ENCODE measurements at places on chromosomes 5 and 9. TPM values are rescaled to one million over a fixed set of nuclear protein-coding genes. Genes with fewer than 3 reads are reported as not detected.

DNA sequence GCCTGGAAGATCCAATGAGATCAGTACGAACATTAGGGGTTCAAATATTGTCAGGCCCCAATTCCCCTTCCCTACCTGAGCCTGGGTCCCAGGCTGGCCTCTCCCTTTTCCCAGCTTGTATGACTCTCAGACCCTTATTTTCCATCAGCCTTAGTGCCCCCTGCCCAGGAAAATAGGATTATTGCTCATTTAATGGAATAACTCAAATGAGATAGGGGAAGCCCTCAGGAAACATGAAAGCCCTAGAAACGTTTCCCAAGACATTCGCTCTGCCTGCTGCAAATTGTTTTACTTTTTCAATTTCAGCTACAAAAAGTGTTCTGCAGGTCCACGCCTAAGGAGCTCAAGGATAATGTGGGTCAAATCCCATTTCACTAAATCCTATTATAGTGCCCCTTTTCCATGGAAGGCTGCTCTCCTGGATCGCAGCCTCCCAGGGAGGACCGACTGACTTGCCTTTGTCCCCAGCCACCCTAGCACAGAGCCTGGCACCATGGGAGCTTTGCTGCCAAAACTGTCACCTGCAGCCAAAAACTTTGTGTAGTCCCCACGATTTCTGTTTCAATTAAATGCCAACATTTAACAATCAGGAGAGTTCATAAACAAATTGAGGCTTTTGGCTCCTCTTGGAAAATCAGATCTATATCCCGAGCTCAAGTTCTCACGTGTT is 46.9 kb downstream of the THOC3 start:
- DNase-seq, result no peak

GRCh38 chr9:38272710-38273109 is 119.8 kb upstream of the ALDH1B1 start:
- no peak for DNase-seq

GRCh38 chr9:130296783-130297055 is 31.2 kb downstream of the HMCN2 start:
- no peak for DNase-seq

- DNase-seq, result no peak
These were observed 296.1 kb downstream of the TAF11L14 start for GRCh38 chr5:17930346-17930745.

GRCh38 chr9:12798066-12798770 is 23.4 kb downstream of the LURAP1L start:
- DNase-seq, result no peak

DNA sequence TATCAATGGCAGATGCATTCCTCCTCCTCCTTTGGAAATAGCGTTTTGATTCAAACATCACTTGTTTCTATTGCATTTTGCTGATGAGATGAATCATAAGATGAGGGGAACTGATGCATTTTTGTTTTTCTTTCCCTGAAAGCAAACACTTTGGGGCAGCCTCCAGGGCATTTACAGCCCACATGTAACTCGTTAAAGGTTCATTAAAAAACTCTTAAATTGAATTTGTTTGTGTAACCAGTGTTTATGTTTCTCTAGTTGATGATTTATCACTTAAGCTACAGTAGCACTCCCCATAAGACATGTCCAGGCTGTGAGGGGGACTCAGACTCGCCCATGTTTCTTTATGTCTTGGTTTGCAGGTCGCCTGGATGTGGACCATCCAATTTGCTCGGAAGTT is 246.1 kb upstream of the ANKH start:
- DNase-seq, result no peak

DNA sequence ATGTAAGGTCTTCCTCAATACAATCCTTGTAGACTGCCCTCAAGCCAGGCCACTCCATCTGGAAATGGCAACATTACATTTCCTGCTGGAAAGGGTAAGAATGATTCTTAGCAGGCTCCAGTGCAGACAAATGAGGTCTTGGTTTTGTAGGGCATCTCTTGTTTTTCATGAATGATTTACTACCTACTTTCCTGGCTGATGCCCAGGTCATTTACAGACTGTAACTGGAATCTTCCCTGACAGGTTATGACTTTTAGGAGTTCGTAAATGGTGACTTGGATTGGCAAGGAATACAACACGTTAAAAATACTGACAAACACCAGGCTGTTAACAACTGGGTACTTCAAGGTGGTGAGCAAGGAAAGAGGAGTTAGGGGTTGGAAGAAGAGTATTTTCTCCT is 510.5 kb upstream of the TNC start:
- no peak for DNase-seq

DNA sequence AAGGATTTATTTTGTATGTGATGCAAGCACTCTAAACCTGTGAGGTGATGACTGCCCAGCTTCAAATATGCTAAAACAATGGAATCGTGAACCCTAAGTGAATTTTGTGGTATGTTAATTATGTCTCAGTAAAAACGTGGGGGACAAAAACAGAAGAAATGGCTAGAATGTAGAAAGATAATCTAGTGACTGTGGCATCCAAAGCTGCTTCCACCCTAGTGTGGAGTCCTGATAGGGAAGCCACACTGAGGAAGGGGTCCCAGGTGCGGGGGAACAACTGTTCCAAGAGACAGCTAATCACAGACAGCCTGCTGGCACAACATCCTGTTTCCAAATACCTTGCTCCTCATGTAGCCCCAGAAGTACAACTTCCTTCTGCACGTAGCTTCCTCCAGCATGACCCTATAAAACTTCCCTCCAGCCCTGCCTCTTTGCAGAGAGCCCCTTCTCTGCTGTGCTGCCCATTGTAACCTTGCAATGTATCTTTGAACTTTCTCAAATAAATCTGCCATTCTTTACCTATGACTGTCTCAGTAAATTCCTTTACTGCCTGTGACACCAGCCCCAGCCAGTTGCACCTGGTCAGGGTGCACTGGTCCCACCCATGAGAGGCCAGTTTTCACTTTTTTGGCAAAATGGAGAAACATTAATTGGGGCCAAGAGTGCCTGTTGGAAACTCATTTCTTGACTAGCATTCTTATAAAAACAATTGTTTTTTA is 4.9 kb downstream of the GMCL2 start:
- no peak for DNase-seq

DNA sequence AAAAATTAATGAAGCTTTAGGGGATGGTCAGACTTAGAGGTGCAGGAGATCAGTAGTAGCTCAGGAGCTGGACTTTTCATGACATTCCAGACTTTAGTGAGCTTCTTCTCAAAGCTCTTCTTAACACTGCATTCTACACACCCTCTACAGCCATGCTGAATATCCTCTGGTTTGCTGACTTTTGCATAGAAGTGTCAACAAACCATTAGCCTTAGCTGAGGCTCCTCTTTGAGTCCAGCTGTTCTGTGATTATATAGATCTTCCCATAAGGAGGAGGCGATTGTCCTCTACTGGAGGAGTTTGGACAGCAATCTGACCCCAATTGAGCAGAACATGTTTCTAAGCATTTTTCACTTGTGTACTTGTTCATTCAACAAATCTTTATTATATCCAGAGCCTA is 75.0 kb upstream of the RUSC2 start:
- no peak for DNase-seq

- DNase-seq, result no peak
These were observed 156.2 kb upstream of the CCDC152 start for GRCh38 chr5:42600441-42600840.

The CYLC2 gene
- not detected for total RNA-seq

The ACOT12 gene
- total RNA-seq, result not detected

The GDF9 gene
- total RNA-seq, result 0.81 TPM

The FOCAD gene
- 27.9 TPM for total RNA-seq

The GGTA1 gene
- total RNA-seq, result 4.8 TPM
